ENCODE measurements at places on chromosomes 12 and 14. TPM values are rescaled to one million over a fixed set of nuclear protein-coding genes. Genes with fewer than 3 reads are reported as not detected.

OR6C68 gene
- total RNA-seq = not detected

SPX gene
- 0.40 TPM for total RNA-seq

RAD9B gene
- total RNA-seq = 5.0 TPM

GALNT9 gene
- 0.58 TPM for total RNA-seq

FOXA1 gene
- not detected for total RNA-seq

B4GALNT3 gene
- under 0.01 TPM for total RNA-seq

GRCh38 chr14:102500713-102501112 is 8.9 kb downstream of the ANKRD9 start:
- no peak for DNase-seq

GRCh38 chr12:121668750-121669520 is 519 bp downstream of the MORN3 start:
- DNase-seq = no peak

DNA sequence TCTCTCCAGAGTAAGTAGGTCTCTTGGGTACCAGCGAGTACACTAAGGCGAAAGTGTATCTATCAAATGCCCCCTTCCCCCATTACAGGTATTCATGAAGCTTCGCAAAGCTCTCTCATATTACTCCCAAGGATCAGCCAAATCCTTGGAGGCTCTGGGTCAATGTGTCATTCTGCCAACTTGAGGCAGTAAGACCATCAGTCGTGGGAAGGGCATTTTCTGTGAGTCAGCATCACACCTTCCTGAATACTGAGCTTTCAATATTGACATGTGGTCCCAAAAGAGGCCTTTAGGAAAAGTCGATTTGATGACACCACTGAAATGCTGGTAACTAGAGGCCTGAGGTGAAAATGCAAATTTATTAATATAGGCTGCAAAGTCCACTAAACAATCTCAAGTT is 323.9 kb downstream of the LRIG3 start:
- no peak for DNase-seq

DNA sequence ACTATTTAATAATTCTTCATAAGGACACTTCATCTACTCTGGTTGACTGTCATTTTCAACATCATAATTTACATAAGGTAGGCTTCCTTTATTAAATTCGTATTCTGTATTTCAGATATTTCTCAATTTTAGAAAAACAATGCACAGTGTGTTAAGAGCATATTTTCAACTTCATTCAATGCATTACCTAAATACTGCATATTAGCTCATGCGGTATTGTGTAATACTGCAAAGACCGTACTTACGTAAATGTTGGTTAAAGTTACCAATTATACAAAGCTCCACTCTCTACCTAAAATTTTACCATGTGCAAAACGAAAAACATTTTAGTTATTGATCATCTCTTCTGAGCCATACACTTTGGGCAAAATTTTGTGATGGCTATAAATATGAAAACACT is 62.8 kb downstream of the EXOC5 start:
- DNase-seq = no peak

GRCh38 chr12:84507956-84508850 is 404.4 kb downstream of the SLC6A15 start:
- DNase-seq = no peak

DNA sequence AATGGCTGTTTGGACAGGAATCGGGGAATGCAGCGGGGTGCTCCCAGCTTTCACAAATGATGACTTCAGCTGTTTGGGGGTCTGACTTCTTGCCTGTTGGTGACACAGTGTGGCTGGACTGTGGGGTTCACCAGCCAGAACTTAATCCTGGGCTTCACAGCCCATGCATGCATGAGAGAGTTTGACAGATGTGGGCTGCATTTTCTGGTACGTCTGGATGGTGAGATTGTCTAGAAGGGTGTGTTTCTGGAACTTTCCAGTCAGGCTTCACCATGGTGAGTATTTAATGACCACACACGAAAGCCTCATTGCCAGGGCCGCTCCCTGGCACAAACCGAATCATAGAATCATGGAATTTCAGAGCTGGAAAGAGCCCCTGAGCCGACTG is 29.6 kb downstream of the CHST11 start:
- DNase-seq = no peak

DNA sequence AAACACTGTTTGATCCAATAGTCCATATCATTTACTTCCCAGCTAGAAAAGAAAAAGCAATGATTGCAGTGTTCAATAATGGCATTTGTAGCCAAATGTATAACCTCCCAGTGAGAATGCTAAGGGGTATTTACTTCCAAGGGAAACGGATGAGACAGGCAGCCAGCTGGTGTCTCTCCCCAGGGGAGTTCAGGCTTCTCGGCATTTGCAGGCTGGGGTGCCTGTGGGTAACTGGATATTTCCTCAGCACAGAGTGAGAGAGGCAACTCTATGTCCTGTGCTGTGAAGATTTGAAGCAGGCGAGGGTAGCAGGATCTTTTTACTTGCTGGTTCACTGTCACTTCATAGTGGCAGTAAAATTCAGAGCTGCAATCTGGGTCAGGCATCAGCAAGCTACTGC is 1455.6 kb upstream of the TMEM132C start:
- DNase-seq = no peak

DNA sequence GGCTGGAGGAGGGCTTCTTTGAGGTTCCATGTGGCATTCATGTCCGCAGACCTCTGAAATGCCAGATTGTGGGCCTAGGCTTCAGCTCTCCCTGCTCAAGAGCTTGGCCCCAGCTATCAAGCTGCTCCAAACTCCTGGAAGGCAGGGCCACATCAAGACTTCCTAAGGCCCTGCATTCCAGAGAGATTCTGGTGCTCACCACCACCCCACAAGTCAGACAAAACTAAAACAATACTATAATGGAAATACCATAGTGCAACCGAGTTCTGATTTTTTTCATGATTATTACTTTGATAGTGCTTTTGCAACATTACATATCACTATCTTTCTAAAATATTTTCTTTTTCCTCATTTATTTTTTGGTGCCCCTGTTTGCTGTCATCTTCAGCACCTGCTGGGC is 86.3 kb downstream of the CALM1 start:
- DNase-seq = no peak

GRCh38 chr12:26566675-26567074 is 266.3 kb downstream of the ITPR2 start:
- no peak for DNase-seq

DNA sequence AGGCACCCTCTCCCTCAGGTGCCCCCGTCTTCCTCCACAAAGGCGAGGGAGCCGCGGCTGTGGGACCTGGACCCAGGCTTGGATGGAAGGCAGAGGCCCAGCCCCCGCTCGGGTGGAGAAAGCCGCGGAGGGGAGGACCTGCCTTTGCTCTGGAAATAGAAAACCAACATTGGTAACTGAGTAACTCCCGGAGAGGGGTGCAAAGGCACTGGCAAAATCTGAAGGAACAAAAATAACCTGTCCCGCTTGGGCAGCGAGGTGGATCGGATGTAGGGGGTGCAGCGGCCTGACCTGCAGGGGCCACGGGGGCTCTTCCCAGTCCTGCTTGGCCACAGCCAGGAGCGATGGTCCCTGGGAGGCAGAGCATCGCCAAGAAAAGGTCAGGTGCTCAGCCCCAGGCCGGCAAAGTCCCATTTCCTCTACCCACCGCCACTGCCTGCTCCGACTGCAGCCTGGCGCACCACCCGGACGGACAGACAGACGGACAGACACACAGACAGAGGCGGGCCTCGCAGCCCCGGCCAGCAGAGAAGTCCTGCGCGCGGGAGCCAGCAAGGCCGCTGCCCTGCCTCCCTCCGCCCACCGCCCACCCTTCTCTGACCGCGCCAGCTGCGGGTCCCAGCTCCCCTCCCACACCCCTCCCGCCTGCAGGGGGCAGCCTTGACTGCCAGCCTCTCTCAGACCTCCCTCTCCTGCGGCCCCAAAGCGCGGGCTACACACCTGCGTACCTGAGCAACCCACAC is 21.4 kb upstream of the TMEM106C start:
- DNase-seq = no peak

DNA sequence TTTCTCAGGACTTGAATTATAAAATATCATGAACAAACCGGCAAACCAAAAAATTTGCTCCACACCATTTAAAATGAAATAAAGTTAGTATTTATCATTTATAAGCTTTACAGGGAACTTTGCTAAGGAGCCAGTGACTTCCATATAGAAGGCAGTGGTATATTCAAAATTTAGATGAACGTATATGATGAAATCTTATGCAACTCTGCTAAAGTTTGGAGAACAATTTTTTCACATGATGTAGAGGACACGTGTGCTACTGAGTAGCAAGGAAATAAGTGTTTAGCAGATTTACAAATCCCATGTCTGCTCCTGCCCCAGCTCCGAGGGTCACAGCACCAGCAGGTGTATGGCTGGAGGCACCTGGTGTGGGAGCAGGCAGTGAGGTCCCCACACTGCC is 70.8 kb upstream of the IFNG-AS1 start:
- no peak for DNase-seq

Data from esophagus muscularis mucosa (tissue), 4 donors.